Fibroblast of gingiva (primary cell): ENCODE measurements at places on chromosomes 4 and X.

- peak; percentile 71 for DNase-seq
Observed at GRCh38 chr4:141711211-141711610, 74.8 kb downstream of the IL15 start.

DNA sequence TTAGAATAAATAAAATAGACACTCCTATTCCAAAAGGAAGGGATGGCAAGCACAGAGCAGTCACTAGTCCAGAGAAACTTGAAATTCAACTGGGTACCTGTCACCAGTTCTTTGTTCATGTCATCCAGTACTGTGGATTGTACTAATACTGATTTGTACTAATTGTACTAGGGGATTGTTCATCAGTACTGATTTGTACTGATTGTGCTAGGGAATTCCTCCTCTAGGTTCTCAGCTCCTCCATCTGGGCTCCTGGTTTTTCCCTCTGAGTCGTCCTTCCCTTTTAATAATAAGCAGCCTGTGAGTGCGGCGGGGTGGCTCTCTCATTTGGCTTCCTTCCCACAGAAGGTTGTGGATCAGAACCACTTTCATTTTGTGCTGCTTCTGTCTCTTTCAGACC, 31.0 kb upstream of the SOD3 start:
- no peak for DNase-seq

GRCh38 chrX:25175171-25175570, 159.4 kb upstream of the ARX start:
- DNase-seq, result no peak

DNA sequence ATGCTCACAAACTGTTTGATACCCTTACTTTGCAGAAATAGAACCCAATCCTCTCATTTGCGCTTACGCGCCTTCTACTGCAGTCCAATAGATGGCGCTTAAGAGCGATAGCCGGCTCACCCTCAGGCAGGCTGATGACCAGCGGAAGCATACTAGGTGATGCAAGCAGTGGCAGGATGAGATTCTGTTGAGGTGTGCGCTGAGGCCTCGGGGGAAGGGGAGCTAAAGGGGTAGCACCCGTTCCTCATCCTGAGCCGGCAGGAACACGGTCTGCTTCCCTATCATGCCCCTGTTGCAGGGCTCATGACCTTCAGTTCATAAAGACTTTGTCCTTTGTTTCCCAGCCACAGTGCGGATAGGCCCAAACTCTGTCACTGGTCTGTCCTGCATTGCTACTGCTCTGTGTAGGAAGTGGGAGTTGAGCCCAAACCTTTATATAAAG, 628.9 kb downstream of the TLL1 start:
- DNase-seq, result no peak

DNA sequence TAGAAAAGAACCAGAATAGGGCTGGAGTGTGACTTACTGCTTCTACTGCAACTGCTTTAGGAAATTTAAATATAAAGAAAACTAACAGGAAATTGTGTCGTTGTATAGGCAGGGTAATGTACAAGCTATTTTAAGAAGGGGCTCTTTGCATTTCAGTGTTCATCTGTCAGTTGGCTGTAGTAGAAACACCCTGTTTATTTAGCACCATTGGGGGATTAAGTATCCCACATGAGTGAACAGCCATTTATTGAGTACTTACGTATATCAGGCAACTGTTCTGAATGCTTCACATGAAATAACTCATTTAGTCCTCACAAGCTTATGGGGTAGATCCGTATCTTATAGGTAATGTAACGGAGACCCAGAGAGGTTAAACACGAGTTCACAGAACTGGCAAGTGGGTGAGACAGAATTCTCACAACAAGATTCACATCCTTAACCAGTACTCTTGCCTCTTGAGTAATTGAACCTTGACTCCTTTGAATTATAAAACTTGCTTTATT, 23.9 kb downstream of the STIM2 start:
- no peak for DNase-seq

DNA sequence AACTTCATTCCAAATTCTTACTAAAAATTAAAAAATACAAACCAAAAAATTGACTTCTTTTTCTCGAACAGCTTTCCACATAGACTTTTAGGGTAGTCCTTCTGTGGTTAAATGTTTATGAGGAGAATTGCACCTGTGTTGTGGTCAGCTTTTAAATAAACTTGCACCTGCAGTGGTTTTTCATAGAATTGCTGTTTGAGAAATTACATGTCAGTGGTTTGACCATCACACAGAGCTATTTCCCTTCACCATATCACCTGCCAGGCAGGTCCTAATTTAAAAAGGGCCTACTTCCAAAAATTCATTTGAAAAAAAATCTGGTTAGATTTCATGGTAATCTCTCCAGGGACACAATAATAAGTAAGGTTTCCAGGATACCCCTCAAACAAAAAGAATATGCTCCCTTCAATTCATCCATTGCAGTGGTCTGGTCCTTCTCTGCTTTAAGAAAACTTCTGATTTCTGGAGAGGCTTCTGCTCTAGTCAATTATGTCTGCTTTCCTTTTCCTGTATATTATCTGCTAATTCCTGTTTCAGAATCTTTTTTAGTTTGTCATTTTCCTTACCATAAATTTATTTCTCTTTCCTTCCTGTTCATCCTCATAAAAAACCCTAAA, 9.8 kb upstream of the UTP3 start:
- DNase-seq, result no peak

GRCh38 chrX:23692166-23692565, 24.9 kb downstream of the PRDX4 start:
- no peak for DNase-seq

GRCh38 chrX:48465336-48465933, 4.6 kb downstream of the SLC38A5 start:
- peak; percentile 88 for DNase-seq
